ENCODE measurements at places on chromosomes 1 and 21.

DNA sequence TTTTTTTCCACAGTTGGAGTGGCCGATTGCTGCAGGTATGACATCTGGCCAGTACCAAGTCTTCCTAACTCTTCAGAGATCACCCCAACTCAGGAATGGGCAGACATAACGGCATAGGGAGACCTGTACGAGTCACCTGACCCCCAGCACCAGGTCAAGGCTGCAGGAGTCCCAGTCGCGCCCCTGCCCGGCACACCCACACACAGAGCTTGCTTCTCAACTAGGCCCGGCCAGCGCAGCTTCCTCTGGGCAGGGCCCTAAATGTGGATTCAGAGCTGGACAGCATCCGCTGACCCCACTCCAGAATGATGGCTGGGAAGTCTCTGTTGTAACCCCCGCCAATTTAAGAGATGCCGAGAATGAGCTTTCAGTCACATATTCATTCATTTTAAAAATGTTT, 58.8 kb upstream of the CLDN14 start:
- no peak for DNase-seq

DNA sequence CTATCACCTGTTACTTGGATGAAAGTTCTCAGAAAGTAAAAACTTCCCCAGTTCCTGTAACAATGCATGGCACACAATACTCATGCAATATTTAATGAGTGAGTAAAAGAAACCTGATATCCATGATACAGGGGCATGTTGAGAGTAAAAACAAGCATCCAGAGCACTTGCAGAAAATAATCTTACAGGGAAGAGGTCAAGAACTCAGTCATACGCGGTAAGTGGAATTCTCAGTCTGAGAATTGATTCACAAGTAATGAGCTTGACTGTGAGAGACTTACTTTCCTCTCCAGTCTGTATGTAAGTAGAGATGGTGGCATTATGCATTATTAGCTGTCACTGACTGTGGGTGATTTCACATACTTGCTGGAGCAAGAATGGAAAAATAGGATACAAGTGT, 976.9 kb downstream of the BRINP3 start:
- no peak for DNase-seq

GRCh38 chr1:5954964-5955363, 37.3 kb downstream of the NPHP4 start:
- no peak for DNase-seq

- DNase-seq = no peak
Observed at GRCh38 chr1:234922987-234923386, 205.7 kb downstream of the TOMM20 start.

- DNase-seq = no peak
Observed at GRCh38 chr1:200704986-200705500, 33.6 kb upstream of the CAMSAP2 start.

- DNase-seq = peak; percentile 43
Observed at GRCh38 chr21:42220138-42220701, 1.3 kb downstream of the ABCG1 start.

DNA sequence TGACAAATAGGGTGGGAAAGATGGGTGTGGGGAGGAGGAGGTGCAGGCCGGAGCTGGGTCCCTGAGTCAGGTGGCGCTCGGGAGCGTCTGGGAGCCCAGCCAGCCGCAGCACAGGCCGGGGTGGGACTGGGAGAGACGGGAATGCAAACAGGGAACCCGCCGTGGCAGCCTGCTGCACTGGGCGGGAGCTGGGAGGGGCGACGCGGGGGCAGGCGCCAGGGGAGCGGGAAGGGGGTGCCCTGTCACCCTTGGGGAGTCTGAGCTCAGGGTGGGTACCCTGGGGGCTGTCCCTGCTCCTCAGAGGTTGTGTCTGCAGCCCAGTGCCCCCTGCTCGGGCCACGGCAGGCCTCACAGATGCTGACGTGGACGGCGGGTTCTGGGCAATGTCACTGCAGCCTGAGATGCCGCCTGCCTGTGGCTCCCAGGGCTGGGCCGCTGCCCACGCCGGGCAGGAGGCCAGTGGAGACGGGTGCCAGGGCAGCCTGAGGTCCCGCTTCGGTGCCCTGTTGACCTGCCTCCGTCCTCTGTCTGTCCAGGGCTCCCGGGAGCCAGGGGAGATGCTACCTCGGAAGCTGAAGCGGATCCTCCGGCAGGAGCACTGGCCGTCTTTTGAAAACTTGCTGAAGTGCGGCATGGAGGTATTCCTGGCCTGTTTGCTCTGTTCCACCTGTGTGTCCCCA, 16.6 kb upstream of the LRRC3 start:
- DNase-seq = no peak
